Neural progenitor cell (in vitro differentiated cells): ENCODE measurements at places on chromosomes 5 and 9. TPM values are rescaled to one million over a fixed set of nuclear protein-coding genes. Genes with fewer than 3 reads are reported as not detected.
A peak's percentile ranks its signal among the peaks of the same experiment; 100 is the strongest.

Gene BTNL8
- total RNA-seq = 0.22 and 0.34 TPM in 2 replicates

Gene TMEM215
- total RNA-seq = not detected in 2 replicates

Gene PCDHB14
- total RNA-seq = 7.2 and 7.4 TPM in 2 replicates

Gene VLDLR
- total RNA-seq = 16.2 and 16.4 TPM in 2 replicates

Gene PLEKHG4B
- 28.8 and 63.1 TPM in 2 replicates for total RNA-seq

Gene MARCHF3
- 0.53 and 6.1 TPM in 2 replicates for total RNA-seq

Gene ARHGEF28
- 0.11 and 0.28 TPM in 2 replicates for total RNA-seq

Gene SARDH
- 3.9 and 9.2 TPM in 2 replicates for total RNA-seq

Gene ZNF608
- 168 and 213 TPM in 2 replicates for total RNA-seq

Gene ACTBL2
- not detected in 2 replicates for total RNA-seq

DNA sequence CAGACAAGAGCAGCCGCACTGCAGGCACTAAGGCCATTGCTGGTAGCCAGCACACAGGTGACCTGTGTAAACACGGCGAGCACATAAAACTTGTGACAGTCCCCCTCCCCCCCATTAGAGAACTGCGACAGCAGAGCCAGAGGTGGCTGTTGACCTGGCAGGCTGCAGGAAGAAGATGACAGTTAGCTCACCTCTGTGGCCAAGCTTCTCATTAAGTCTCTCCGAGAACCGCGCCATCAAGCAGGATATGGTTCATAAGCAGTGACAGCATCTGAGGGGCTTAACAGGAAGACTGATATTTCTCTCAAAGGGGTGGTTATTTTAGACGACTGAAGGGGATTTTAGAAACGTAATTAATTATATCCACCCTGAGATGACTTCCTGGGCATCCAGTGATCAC is 5.2 kb downstream of the SURF4 start:
- H3K4me1 ChIP-seq = peaks cover 4% of the 10 kb centered on the region
- H3K27ac ChIP-seq = no peak overlapping the region
- no peaks in the 10 kb centered on the region for H3K36me3 ChIP-seq
- H3K27me3 ChIP-seq = no peaks in the 10 kb centered on the region
- H3K4me3 ChIP-seq = no peak overlapping the region
- no peak for DNase-seq

- DNase-seq = peak; percentile 73
- no peaks in the 10 kb centered on the region for H3K4me1 ChIP-seq
- H3K36me3 ChIP-seq = no peaks in the 10 kb centered on the region
These were observed 69.8 kb downstream of the KDM4C start for GRCh38 chr9:6827439-6828145.

DNA sequence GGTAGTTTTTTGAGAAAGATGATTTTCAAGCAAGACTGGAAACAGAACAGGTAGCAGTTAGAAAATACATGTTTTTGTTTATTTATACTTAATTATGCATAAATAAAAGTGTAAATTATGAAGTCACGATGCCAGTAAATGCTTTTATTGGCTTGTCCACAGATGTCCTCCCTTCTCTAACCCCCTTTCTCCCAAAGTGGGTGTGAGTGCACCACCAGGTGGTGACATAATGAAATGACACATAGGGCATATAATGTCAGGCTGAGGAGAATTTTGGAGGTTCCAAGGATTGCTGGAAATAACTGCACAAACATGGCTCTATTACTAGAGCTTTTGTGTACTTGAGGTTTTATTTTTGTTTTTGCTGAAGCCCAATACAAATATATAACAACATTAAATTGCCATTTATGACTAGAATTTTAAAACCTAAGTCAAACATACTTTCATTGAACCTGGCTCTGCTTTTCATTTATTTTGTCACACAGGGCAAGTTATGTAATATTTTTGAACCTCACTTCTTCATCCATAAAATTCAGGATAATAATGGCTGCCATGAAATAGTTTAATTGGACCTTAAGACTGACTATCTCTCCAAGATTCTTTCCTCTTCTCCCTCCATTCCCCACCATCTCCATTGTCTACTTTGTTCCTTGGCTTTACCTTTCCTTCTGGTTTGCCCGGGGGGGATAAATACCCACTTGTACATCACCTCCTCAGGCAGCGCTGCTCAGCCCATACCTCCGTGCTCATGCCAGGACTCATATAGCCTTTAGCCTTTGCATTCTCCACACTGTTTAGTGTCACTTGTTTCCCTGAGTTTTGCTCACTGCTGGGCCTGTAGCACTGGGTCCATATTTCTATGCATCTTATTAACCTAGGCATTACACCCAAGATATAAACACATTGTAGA is 168.8 kb downstream of the PDE4D start:
- H3K27ac ChIP-seq = no peak overlapping the region
- H3K27me3 ChIP-seq = no peaks in the 10 kb centered on the region
- DNase-seq = peak; percentile 72
- no peak overlapping the region for H3K4me3 ChIP-seq
- no peaks in the 10 kb centered on the region for H3K4me1 ChIP-seq
- no peaks in the 10 kb centered on the region for H3K36me3 ChIP-seq

GRCh38 chr5:36722900-36723299 is 116.5 kb downstream of the SLC1A3 start:
- H3K36me3 ChIP-seq = no peaks in the 10 kb centered on the region
- no peaks in the 10 kb centered on the region for H3K27me3 ChIP-seq
- no peak for DNase-seq
- peaks cover 1% of the 10 kb centered on the region for H3K4me1 ChIP-seq

GRCh38 chr9:23659346-23660006 is 166.6 kb downstream of the ELAVL2 start:
- H3K4me1 ChIP-seq = peaks cover 13% of the 10 kb centered on the region
- no peak overlapping the region for H3K27ac ChIP-seq
- no peak for DNase-seq
- H3K36me3 ChIP-seq = no peaks in the 10 kb centered on the region

DNA sequence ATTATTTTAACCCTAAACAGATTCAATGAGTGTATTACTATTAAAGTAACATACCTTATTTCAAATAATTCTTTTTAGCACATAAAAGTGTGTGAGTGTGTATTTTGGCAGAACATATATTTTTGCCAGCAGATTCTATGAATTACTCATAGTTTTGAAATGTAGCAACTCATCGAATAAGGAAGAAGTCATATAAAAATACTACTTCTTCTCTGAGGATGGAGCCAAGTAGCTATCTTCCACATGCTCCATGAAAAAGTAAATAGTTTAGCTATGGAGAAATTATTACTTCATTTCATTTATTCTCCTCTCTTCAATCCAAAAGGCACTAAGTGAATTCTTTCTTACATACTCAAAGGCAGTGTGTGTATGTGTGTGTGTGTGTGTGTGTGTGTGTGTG is 1090.4 kb upstream of the CDH6 start:
- DNase-seq = no peak
- no peaks in the 10 kb centered on the region for H3K36me3 ChIP-seq
- H3K27ac ChIP-seq = no peak overlapping the region

- peaks cover 3% of the 10 kb centered on the region for H3K4me1 ChIP-seq
- H3K4me3 ChIP-seq = no peak overlapping the region
These were observed 28.4 kb downstream of the ZFP62 start for GRCh38 chr5:180832638-180833068.

GRCh38 chr5:96506866-96507527 is 73.9 kb upstream of the PCSK1 start:
- H3K36me3 ChIP-seq = no peaks in the 10 kb centered on the region
- H3K4me1 ChIP-seq = peaks cover 45% of the 10 kb centered on the region
- no peaks in the 10 kb centered on the region for H3K27me3 ChIP-seq
- H3K4me3 ChIP-seq = no peak overlapping the region
- H3K27ac ChIP-seq = no peak overlapping the region
- no peak for DNase-seq

GRCh38 chr9:134502809-134503211 is 138.8 kb upstream of the COL5A1 start:
- H3K4me1 ChIP-seq = no peaks in the 10 kb centered on the region
- DNase-seq = no peak
- H3K36me3 ChIP-seq = no peaks in the 10 kb centered on the region
- no peak overlapping the region for H3K4me3 ChIP-seq
- no peak overlapping the region for H3K27ac ChIP-seq

DNA sequence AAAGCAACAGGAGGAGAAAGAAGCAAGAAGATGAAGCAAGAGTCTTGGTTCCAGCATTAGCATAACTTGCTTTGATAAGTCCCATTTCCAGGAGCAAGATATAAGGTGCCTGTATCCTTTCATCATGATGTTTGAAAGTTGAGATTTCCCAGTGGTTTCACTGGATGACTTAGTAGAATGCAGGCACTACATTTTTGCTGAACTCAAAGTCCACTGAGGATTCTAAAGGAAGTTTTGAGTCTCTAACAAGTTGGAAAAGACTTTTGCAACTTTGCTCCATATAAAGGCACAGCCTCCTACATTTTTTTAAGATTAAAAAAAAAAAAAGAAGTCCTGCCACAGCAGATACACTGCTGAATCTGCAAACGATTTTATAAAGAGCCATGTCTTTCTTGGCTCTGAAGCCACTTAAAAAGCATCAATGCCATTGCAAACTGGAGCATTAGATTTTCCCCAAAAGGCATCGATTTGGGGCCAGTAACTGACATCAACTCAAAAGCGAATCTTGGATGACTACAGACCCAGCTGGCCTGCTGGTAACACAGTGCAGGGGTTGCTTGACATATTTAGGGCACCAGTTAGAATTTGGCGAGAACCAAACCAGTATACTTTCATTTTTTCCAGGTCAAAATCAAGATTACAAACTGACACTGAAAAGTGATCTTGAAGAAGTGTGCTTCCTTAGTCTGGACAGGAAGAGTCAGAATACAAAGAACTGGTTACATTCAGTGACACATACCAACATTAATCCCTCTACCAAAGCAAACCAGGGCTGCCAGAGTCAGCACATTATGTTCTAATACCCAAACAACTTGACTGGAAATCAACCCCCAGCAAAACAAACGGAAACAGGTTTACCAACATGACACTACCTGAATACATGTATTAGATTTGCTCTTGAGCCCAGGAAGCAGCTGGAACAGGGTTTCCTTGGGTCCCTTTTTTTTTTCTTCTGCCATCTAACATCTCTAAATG is 39.1 kb upstream of the KCNV2 start:
- no peak overlapping the region for H3K27ac ChIP-seq
- no peaks in the 10 kb centered on the region for H3K27me3 ChIP-seq
- no peak overlapping the region for H3K4me3 ChIP-seq
- no peaks in the 10 kb centered on the region for H3K36me3 ChIP-seq
- no peak for DNase-seq

DNA sequence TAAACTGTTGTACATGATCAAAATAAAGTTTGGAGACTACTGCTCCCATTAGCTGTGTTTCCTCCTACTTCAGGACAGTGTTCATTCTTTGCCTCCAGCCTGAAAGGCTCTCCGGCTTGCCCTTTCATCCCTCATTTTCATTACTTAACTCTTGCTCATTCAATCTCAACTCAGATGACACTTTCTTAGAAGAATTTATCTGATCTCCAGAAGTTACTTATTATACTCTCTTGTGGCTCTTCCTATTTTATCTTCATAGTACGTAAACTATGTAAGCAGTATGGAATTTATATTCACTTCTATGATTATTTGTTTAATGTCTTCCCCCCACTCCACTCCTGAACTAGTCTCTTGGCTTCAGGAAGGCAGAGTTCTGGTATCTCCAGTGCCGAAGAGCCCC is 1737.9 kb upstream of the C9orf72 start:
- H3K4me3 ChIP-seq = no peak overlapping the region
- no peaks in the 10 kb centered on the region for H3K36me3 ChIP-seq
- H3K4me1 ChIP-seq = no peaks in the 10 kb centered on the region
- no peaks in the 10 kb centered on the region for H3K27me3 ChIP-seq
- DNase-seq = no peak

DNA sequence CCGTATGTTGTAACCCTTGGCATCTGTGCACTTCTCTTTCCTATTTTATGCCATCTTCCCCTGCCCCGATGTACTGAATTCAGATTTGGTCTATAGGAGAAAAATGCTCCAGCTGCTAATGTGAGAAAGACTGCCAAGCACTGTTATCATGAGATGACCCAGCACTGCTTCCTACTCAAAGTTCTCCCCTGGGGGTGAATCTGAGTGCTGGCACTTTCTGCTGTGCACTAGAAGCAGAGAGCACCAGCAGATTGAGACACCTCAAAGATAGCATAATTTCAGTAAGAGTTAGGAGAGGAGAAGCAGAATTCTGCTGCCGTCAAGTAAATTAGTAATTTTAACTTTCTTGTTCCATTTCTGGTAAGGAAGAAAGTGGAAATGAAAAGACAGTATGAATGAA is 92.8 kb upstream of the ACOT12 start:
- no peak for DNase-seq
- no peak overlapping the region for H3K27ac ChIP-seq
- no peaks in the 10 kb centered on the region for H3K4me1 ChIP-seq
- no peaks in the 10 kb centered on the region for H3K27me3 ChIP-seq
- H3K4me3 ChIP-seq = no peak overlapping the region

DNA sequence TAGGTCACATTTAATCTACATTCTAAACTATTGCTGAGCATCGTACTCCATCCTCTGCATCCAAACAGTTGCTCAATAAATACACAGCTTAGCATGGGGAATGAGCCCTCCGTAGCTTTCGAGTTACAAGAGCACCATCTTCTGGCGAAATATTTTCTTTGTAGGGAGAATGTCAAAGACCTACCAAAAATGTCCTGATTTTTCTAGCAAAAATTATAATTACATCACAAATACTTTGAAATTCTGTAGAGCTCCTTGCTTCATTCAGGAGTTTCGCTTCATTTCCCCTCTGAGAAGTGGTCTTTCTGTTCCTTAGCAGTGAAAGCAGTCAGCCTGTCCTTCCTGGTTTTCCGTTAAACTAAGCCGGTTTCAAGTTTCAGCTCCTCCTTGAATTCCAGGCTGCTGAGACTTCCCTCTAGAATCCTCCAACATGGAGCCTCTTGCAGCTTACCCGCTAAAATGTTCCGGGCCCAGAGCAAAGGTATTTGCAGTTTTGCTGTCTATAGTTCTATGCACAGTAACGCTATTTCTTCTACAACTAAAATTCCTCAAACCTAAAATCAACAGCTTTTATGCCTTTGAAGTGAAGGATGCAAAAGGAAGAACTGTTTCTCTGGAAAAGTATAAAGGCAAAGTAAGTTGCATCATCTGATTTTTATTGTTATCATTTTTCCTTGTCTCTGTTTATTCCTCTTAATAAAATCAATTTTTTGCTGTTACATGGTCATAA is at the start of gene GPX8:
Gene GPX8, plus strand, starts transcription at position 409 of the 730 bp plus-strand sequence. Its CDS starts 22 bp downstream, at position 431.
- peak within 1 kb of the TSS; percentile 82 for H3K4me3 ChIP-seq
- no peak within 1 kb of the TSS for H3K27ac ChIP-seq
- H3K27me3 ChIP-seq = no peaks in the 10 kb centered on the region
- peaks cover 5% of the 10 kb centered on the region for H3K4me1 ChIP-seq

DNA sequence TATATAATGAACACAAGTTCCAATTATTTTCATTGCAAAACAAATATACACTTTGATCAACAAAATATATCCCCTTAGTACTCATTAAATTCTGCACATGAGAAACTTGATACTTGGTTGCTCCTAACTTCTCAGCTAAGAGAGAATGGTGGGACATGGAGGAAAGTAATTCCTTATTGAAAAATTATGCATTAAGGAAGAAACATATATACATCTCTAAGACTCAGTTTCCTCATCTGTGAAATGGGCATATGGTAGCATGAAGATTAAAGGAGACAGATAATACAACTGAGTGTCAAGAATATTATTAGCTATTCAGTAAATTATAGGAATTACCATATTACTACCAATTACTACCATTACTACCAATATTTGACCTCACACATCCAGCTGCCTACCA is 85.8 kb downstream of the CRB2 start:
- no peaks in the 10 kb centered on the region for H3K36me3 ChIP-seq
- no peak overlapping the region for H3K27ac ChIP-seq
- no peak overlapping the region for H3K4me3 ChIP-seq
- peaks cover 43% of the 10 kb centered on the region for H3K4me1 ChIP-seq
- no peak for DNase-seq
